Activated T-helper 1 cell treated with Interleukin-2 at 50 U/mL for 16 hours (primary cell): ENCODE measurements at places on chromosomes 6 and 20.

DNA sequence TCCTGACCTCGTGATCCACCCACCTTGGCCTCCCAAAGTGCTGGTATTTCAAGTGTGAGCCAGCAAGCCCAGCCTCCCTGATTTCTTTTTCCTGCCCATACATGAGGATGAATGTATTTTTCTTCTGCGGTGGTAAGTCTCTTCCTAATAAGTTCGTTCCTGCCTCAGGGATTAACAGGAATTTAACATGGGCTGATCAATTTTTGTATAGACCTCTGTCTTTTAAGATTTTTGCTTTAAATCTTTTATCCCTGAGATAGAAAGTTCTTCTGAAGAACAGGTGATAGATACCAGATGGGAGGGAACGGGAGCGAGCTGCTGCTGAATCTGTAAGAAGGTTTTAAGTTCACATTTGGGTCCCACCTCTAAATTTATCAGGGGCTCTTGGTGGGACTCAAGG is 7.0 kb upstream of the ZNFX1 start:
- no peak for DNase-seq

DNA sequence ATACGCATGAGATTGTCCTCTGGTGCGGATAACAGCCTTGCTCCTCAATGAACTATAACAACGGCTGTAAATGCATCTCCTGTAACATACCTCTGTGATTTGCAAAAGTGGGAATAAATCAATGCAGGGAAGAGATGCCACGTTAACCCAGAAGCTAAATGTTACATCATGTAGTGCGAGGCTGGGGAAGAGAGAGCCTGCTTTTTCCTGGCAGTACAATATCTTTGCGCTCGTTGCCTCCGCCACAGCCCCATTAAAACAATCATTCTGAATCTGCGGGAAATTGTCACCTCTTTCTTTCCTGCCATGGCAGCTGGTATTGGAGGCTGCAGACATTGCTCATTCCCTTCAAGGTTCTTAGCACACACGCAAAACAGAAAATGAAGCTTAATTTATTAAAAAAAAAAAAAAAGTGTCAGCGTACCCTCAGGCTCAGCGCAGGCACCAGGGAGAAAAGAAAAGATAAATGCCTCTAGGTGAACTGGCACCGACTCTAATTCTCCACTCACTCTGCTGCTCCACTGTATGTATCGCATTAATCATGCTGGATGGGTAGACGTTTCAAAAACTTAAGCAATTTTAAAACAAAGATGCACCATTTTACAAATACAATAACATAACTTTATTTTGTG is 70.2 kb upstream of the TFB1M start:
- DNase-seq = no peak

DNA sequence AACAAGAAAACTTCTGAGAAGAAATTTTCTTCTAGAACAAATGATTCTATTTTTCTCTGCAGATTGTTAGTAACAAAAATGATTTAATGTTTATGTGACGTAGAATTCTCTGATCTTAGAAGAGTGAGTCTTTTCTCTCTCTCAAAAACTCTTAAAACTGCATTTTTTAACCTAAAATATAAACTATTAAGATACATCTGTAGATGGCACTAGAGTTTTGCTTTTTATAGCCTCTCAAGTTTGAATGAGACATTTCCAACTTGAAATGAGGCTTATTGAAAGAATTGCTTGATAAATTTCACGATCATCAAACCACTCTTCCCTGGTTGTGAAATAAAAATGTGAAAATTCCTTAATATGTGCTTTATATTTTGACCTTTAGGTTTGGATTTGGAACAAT is 53.8 kb downstream of the PHF3 start:
- no peak for DNase-seq

DNA sequence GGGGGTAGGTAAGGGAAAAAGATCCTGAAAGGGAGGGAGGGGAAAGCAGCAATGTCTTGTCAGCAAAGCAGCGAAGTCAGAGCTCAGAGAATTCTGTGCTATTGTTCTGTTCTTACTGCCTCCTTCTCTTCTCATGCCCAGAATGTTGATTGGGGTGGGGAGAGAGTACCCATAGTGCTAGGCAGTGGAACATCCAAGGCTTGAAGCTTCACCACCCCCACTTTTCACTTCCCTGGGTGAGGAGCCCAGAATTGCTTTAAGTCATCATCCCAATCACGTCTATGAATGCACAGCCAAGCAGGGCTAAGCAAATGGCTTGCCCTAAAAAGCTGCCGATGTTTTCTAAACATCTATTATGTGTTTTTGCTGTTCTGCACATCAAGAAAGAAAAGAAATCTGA is 16.5 kb downstream of the REPS1 start:
- no peak for DNase-seq

DNA sequence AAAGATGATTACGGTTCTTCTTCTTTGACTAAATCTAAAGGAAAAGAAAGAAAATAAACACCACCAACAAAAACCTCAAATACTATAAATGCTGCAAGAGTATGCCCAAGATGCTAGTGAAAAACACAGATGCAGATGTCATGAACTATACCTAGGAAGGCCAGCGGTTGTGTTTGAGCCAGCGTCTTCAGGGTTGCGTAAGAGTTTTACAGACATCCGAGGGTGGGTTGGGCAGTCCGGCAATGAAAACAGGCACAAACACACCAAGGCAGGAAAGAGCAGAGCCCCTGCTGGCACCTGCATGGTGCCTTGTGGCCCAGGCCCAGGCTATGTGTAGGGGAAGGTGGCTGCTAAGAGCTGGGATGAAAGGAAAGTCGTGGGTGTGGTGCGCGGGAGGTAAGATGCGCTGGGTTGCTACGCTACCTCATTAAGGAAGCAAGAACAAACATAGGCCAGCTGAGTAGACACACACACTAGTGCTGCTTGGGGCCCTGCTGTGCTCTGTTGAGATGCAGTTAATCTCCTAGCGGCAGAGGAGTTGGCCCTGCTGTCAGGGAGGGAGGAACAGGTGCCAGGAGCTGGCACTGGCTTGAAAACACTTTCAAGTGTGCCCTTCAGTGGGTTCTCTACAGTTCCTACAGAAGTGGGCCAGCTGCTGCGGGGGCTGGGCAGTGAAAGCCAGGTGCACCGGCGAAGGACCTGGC is 170.2 kb upstream of the PLN start:
- no peak for DNase-seq

- no peak for DNase-seq
These were observed 167.7 kb upstream of the RIN2 start for GRCh38 chr20:19590382-19590781.

DNA sequence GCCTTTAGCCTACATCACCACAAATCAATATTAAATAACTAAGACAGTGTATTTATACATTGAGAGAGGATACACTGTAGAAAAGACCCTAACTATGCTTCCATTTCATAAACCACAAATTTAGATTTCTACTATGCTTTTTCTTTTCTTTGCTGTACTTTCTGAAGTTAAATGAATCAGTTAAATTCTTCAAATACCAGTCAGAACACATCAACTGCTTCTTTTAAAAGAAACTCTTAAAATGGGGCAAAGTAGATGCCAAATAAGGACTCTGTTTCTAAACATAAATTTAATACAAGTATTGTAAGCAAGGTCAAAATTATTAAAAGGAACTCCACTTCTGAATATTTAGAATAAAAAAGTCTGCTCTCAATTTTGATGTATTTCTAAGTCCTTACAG is 76.9 kb downstream of the GMDS start:
- DNase-seq = no peak

DNA sequence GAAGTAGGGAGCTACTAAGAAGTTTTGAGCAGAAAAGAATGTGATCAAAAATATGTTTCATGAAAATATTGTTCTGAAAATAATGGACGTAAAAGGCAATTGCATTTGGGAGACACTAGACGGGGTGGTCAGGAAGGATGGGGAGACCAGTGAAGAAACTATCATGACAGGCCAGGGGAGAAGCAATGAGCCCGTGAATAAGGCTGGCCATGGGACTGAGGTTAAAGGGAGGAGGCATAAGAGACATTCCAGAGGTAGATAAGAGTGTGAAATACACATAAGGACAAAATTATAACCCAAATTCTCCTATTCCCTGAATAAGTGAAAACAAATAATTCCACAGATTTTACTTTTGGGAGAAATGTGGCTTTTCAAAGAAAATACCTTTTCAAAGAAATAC is 51.7 kb downstream of the MARCKS start:
- no peak for DNase-seq

DNA sequence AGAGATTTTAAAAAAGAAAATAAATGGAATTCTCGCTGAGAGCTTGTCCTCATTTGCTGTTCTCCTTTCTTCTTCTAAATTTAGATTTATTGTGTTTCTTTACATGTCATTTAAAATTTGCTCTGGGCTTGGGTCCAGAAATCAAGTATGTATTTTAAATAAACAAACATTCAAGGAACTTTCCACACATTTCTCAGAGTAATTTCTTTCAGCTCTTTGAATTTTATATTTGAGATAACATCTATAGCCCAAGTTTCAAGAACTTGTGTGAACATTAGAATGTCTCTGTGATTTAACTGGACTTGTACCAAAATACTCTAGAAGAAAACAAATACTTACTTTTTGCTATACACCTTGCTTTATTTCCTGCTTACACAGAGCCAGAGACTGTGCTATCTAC is 192.3 kb downstream of the TMEM200A start:
- no peak for DNase-seq

- no peak for DNase-seq
These were observed 100.0 kb upstream of the MAN1A1 start for GRCh38 chr6:119449331-119450156.

DNA sequence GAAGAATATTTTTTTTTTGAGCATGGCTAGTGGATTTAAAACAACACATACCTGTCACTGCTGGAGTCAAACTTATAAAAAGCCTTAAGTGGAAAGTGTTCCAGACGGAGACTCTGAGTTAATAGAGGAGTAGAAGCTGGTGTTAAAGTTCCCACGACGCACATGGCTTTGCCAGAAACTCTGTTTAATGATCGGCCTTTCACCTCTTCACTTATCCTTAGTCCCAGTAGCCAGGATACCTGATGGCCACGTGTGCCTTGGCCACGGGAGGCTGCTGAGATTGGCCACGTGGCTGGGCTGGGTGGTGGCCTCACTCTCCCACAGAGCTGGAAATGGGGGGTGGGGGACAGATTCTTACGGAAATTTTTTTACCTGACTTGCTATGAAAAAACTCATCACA is 333.1 kb downstream of the ZFAND3 start:
- no peak for DNase-seq

DNA sequence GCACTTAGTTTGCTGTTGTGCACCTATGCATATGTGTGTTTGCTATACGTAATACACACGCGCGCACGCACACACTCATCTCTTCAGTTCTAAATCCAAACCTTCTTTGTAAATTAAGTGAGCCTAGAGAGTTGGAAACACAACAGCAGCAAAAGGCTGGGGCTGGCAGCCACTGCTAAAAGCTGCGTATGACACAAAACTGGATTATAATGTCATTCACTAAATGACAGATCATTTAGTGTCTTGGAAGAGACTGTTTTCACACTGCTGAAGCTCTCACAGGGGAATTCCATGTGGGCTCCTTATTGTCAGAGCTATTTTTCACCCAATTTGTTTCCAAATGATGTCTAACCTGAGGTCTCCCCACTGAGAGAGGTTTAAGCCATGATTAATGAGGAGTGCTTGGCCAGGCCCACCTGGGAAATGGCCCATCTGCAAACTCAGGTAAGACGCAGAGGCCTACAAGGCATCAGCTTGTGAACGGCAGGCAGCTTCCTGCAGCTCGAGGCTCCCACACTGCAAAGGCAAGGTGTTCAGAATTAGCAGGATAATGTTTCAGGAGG is 94.2 kb downstream of the OLIG3 start:
- no peak for DNase-seq

DNA sequence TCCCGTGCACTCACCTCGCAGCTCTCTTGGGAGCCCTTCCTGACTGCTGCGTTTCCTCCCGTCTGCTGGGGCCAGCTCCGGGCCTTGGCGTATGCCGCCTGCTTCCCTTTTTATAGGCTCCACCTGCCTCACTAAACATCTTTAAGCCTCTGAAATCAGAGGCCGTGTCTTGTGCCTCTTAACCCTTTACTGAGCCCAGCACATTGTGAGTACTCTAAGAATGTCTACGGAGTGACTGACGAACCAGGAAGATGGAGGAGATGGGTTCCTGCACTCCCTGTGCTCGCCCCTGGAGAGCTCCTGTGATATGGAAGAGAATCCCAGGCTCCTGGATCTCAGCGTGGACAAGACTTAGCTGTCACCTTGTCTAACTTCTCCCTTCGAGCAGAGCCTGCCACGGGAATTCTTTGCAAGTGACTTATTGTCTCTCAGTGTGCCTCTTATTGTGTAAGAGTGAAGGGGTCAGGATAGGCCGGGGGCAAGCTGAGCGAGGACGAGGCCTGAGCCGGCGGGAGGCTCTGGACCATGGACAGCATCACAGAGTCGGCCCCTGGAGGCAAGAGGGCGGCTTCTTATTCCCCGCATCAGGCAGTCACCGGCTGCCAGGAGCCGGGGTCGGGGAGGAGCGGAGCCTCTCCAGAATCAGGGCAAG is 70.9 kb upstream of the CCDC167 start:
- DNase-seq = no peak

DNA sequence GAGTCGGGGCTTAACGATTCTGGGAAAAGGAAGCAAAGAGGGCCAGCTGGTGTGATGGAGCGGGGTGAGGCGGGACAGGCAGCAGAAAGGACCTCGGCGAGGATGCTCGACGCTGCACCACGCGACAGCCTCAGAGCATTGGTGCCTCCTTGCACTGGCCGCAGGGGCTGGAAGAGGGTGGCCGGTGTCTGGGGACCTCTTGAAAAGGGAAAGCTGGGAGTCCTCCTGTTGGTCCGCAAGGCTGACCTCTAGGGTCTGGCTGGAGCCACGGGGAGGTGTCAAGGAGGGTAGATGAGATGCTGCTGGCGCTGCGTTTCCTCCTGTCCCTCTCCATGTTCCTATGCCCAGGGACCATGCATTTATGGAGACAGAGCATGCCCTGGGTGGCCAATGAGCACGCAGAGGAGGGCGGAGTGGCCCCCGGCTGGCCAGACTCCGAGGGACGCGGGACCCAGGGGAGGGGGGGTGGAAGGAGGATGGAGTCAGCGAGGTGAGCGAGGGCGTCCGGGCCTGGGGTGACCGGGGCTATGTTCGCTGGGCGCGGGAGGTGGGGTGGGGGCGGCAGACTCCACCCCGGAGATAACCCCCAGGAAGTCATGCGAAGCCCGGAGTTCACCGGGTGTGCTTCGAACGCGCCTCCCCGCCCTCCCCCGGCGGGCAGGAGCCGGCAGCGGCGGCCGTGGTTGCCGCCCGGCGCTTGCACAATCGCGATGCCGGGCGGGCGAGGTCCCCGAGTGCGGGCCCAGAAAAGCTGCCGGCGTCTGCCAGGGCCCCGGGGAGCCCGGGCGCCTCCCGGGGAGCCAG is at the start of gene CYP24A1:
TSS of gene CYP24A1 (minus strand) at position 334 of the 804 bp plus-strand sequence. CDS start 407 bp downstream, outside the sequence.
- no peak for DNase-seq
